Astrocyte (in vitro differentiated cells and primary cell): ENCODE measurements at places on chromosomes 3 and 15.
A peak's percentile ranks its signal among the peaks of the same experiment; 100 is the strongest.

DNA sequence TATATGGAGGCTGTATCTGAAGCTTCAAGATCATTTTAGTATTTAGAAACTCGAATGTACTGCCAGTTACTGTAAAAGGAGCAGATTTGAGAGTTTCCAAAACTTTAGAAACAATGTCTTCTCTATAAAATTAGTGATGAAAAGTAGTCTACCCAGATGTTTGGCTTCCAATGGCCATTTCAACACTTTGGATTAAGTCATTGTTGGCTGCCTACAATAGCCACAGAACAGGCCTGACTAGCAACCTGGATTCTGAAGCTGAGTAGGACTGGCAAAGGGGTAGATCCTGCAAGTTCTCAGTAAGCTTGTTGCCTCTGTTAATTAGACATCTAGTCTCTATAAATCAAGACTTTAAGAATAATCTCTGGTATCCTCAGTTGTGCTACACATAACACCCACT is 239.0 kb upstream of the KCNMB2 start:
- no peaks in the 10 kb centered on the region for H3K27me3 ChIP-seq
- no peak overlapping the region for H3K4me3 ChIP-seq
- H3K27ac ChIP-seq: no peak overlapping the region
- H3K4me1 ChIP-seq: no peaks in the 10 kb centered on the region
- no peaks in the 10 kb centered on the region for H3K36me3 ChIP-seq

DNA sequence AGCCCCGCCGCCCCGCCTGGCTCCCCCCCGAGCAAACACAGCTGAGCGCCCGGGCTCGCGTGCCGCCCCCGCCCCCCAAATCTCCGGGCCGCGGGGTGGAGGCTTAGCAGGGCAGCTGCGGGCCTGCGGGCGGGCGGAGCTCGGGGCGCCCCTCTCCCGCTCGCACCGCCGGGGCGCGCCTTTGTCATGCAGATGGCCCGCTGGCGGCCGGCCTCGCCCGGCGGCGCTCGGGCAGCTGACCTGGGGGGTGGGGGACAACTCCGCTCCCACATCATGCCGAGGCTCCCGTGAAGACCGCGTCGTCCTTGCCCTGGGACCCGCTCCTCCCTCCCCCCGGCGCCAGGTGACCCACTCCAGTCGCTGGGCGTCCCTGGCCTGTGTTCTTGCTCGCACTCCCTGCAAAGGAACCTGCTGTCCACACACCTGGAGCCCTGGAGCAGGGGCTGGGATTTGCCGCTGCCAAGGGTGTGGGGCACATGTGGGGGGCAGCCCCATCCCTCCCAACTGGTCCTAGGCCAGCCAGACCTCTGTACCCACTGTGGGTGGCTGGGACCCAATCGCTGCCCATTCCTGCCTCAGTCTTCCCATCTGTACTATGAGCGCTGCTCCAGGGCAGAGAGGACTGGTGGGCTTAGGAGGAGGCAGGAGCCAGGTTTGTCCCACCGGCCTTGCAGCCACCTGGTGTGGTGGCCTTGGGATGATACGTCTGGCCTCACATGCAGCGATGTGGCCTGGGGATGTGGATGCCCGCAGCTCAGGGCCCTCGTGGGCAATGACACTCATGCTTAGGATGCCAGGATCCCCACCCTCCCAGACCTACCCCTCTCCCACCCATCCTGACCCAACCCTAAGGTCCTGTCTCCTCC is 33.5 kb downstream of the DNAJB8 start:
- DNase-seq: no peak
- no peaks in the 10 kb centered on the region for H3K4me1 ChIP-seq
- no peaks in the 10 kb centered on the region for H3K36me3 ChIP-seq
- peaks cover 51% of the 10 kb centered on the region for H3K27me3 ChIP-seq
- no peak overlapping the region for H3K4me3 ChIP-seq
- H3K27ac ChIP-seq: no peak overlapping the region

- no peaks in the 10 kb centered on the region for H3K27me3 ChIP-seq
- peaks cover 4% of the 10 kb centered on the region for H3K4me1 ChIP-seq
- H3K4me3 ChIP-seq: no peak overlapping the region
- no peak overlapping the region for H3K27ac ChIP-seq
- no peak for DNase-seq
- no peaks in the 10 kb centered on the region for H3K36me3 ChIP-seq
Observed at GRCh38 chr3:65786890-65787289, 251.8 kb downstream of the MAGI1 start.

DNA sequence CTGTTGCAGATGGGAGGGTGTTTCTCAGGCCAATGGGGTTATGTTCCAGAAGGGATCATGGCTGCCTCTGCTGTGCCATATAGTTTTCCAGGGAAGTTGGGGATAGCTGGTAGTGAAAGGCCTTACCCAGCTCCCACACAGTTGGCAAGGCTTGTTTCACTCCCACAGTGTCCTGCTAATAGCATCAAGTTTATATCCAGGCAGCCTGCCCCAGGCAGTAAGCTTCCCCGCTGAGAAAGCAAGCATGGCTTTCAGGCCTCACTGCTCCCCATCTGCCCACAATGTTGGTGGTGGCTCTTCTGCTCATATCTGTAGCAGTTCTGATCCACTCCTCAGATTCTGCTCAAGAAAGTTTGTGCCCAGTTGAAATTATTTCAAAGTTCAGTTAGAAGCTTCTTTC is 50.9 kb upstream of the DCBLD2 start:
- no peaks in the 10 kb centered on the region for H3K27me3 ChIP-seq
- no peak for DNase-seq
- peaks cover 9% of the 10 kb centered on the region for H3K4me1 ChIP-seq
- no peak overlapping the region for H3K27ac ChIP-seq

DNA sequence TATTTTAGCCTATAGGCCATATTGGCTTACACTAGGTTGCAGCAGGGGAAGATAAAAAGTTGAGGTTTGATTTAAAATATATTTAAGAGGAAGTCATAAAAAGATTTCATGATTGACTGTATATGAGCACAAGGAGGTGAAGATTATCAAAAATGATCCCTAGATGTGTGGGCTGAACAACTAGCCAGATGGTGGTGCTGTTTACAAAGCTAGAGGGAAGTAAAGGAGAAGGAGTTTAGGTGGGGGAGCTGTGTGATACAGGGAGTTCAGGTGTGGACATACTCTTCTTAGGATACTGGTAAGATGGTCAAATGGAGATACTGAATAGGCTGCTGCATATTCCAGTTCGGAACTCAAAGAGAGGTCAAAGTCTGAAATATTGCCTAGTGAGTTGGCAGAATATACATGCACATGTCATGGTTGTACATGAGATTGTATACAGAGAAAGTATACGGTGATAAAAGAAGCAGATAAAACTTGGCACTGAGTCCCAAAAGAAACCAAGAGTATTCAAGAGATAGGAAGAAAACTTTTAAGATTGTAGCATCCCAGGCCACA is 727.8 kb downstream of the NLGN1 start:
- peak; percentile 24 for DNase-seq
- no peaks in the 10 kb centered on the region for H3K36me3 ChIP-seq
- H3K4me3 ChIP-seq: no peak overlapping the region

GRCh38 chr15:42994546-42994945 is 74.0 kb upstream of the TTBK2 start:
- H3K27me3 ChIP-seq: no peaks in the 10 kb centered on the region
- H3K27ac ChIP-seq: no peak overlapping the region
- no peaks in the 10 kb centered on the region for H3K36me3 ChIP-seq
- no peak overlapping the region for H3K4me3 ChIP-seq

DNA sequence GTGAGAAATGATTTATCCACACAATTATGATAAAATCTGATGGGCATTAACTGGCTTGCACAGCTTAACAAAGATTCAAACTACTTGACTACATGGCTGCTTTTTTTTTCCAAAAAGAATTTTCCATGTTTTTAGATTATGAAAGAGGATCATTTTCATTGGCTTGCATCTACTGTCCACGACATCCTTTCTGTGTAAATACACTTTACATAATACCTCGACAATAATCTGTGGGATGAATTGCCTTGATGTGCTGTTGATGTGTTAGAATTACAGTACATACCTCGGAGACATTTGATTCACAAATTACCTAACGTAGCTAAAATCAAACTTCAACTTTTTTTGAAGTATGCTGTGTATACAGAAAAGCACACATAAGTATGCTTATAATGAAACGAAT is 104.4 kb downstream of the PPP2R3A start:
- H3K36me3 ChIP-seq: no peaks in the 10 kb centered on the region
- H3K27me3 ChIP-seq: no peaks in the 10 kb centered on the region
- no peak overlapping the region for H3K4me3 ChIP-seq
- DNase-seq: no peak

GRCh38 chr15:65184305-65184867 is 756 bp downstream of the CLPX start:
- H3K27ac ChIP-seq: peak overlapping the region; percentile 77
- H3K36me3 ChIP-seq: no peaks in the 10 kb centered on the region
- H3K4me1 ChIP-seq: peaks cover 7% of the 10 kb centered on the region
- H3K4me3 ChIP-seq: peak overlapping the region; percentile 79
- no peaks in the 10 kb centered on the region for H3K27me3 ChIP-seq

DNA sequence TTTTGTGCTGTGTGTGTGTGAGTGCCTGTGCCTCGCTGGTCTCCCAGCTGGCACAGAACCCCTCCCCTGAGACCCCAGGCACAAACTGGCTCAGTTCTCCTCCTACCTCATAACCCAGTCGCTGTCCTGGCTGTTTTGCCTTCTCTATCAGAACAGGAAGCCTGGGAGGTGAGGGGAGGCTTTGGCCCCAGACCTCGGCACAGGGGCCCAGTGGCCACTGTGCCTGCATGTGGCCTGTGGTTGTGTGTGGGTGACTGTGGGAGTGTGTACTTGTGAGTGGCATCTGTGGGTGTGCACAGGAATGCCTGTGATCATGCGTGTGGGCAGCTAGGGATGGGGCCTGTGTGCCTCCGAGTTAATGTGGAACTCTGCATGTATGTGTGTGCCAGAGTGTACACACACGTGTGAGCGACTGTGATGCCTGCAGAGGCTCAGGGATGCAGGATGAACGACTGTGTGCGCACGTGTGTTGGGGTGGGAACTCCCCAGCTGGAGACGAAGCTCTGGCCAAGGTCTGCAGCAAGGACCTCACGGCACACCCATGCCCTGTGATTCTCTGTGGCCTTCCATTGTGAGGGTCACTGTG is 32.3 kb downstream of the PSTPIP1 start:
- no peak overlapping the region for H3K4me3 ChIP-seq

DNA sequence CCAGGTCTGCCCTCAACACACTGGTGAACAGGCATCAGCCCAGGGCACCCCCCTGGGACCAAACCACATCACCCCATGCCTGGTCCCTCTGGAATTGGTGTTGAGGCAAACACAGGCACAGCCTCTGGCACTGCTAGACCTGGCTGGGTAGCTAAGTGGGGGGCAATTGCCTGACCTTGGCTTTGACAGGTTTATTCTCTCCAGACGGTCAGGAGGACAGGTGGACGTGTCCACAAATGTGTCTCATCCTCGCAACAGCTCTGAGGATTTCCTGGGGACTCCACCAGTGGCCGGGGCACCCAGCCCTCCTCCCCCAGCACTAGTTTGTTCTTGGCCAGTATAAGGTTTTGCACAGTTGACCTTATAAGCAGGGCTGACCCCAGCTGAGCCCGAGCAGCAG is 31.3 kb downstream of the TKT start:
- no peak overlapping the region for H3K4me3 ChIP-seq
- H3K27ac ChIP-seq: no peak overlapping the region
- no peak for DNase-seq

GRCh38 chr15:85419161-85419560 is 38.8 kb downstream of the AKAP13 start:
- no peak overlapping the region for H3K27ac ChIP-seq
- no peaks in the 10 kb centered on the region for H3K27me3 ChIP-seq
- H3K36me3 ChIP-seq: no peaks in the 10 kb centered on the region
- H3K4me3 ChIP-seq: no peak overlapping the region

GRCh38 chr15:70503073-70503745 is 260.1 kb downstream of the UACA start:
- H3K27me3 ChIP-seq: peaks cover 12% of the 10 kb centered on the region
- H3K4me3 ChIP-seq: no peak overlapping the region
- peaks cover 42% of the 10 kb centered on the region for H3K4me1 ChIP-seq
- no peak overlapping the region for H3K27ac ChIP-seq
- no peaks in the 10 kb centered on the region for H3K36me3 ChIP-seq

- DNase-seq: peak; percentile 76
- no peaks in the 10 kb centered on the region for H3K27me3 ChIP-seq
- H3K27ac ChIP-seq: peak overlapping the region; percentile 70
- peaks cover 5% of the 10 kb centered on the region for H3K4me1 ChIP-seq
Observed at GRCh38 chr3:189772584-189772983, 141.4 kb downstream of the TP63 start.

DNA sequence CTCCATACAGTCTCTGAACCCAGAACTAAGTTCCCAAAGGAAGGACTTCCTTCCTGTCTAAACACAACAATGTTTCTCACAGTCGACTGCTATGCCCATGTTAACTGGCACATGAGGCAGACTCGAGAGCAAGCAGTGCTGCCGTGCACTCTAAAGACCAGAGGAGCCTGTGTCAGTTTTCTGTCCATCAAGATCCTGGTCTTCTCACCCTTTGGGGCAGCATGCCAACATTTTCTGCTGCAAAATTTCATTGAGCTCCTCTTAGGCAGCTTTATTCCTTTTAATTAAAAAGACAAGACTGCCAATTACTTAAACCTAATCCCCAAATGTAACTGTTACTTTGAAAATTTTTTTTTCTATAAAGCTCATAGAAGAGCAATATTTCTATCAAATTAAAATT is 205.1 kb downstream of the GAP43 start:
- H3K27me3 ChIP-seq: no peaks in the 10 kb centered on the region
- DNase-seq: no peak
- H3K36me3 ChIP-seq: no peaks in the 10 kb centered on the region
- no peak overlapping the region for H3K4me3 ChIP-seq

GRCh38 chr3:53813876-53814275 is 32.3 kb downstream of the CHDH start:
- H3K36me3 ChIP-seq: no peaks in the 10 kb centered on the region
- no peak overlapping the region for H3K27ac ChIP-seq
- H3K4me1 ChIP-seq: no peaks in the 10 kb centered on the region
- H3K27me3 ChIP-seq: no peaks in the 10 kb centered on the region
- DNase-seq: no peak

DNA sequence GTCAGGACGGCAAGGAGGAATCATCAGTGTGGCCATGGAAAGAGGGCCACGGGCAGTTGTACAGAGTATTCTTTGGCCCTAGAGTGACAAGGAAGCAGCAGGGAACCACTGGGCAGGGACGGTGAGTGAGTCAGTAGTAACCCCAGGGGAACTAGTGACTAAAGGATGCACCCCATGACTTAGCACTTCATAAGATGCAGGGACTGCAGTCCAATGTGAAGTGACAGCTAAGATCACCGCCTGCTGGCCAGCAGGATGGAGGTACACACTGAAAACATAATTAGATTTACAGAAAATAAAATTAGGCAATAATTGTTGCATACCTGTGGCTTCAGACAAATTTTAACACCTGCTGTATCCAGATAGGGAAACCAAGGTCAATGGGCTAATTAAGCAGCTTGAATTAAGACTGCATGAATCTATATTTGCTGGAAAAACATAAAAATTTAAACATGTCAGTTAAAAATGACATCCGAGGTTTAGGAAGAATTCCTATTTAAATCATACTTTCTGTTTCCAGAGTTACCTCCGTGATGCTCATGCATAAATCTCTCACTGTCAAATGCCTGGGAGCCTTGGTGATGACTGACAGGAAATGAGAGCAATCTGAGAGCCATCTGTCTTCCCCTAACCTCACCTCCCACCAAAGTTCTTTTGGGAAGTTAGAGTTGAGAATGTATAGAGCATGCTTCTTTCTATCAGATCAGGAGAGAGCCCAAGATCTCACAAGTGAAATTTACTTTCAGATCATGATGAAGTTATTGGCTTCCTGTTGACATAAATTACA is 56.5 kb downstream of the DCLK3 start:
- H3K4me3 ChIP-seq: no peak overlapping the region
- H3K4me1 ChIP-seq: peaks cover 3% of the 10 kb centered on the region
- no peak overlapping the region for H3K27ac ChIP-seq

- no peak overlapping the region for H3K27ac ChIP-seq
- no peaks in the 10 kb centered on the region for H3K4me1 ChIP-seq
- no peak for DNase-seq
- H3K27me3 ChIP-seq: no peaks in the 10 kb centered on the region
Observed at GRCh38 chr3:81406318-81406717, 355.1 kb downstream of the GBE1 start.
